ENCODE measurements at places on chromosomes 2 and 18.

DNA sequence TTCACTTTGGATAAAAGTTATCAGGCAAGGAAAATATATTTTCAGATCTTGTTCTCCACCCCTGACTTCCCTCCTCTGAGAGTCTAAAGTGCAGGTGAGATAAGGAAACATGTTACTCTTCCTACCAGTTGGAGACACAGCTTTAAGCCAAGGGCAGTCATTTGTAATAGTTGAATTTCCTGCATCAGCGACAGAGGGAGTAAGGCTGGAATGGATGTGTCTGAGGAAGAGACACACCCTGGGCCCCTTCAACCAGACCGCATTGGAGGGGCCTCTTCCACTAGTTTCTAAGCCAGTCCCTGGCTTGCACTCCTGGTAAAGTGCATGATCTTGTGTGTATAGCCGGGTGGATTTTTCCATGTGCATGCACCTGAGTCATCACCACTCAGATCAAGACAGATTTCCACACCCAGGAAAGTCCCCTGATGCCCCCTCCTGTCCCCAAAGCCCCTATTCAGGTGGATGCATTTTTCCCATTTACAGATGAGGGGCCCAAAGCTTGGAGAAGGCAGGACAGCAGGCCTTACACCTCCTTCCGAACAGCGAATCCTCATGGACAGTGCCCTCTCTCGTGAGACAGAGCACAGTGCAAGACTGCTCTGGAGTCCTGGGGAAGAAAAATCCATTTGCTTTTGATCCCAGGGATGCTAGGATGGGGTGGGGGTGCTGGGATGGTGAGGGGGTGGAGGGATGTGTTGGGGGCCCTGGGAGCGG lies 66.7 kb upstream of the SH3RF3 start:
- DNase-seq = no peak

- DNase-seq = no peak
Measured at GRCh38 chr2:67131257-67131609, 265.9 kb upstream of the ETAA1 start.

- DNase-seq = peak; percentile 17
Measured at GRCh38 chr2:11866358-11867335, 120.2 kb downstream of the LPIN1 start.

- DNase-seq = no peak
Measured at GRCh38 chr18:7234091-7234490, 3.2 kb downstream of the LRRC30 start.

DNA sequence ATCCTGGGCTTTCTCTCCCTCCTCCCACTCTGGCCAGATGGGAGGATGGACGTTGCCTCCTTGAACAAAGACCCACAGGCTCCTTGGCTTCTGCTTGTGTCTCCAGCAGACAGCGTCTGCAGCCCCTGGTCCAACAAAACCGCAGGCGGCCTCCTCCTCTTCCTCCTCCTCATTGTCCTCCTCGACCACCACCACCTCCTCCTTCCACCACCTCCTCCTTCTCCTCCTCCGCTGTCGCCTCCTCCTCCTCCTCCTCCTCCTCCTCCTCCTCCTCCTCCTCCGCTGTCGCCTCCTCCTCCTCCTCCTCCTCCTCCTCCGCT lies 45.7 kb upstream of the ALPP start:
- DNase-seq = no peak

GRCh38 chr2:144421606-144422510 lies 98.1 kb downstream of the ZEB2 start:
- DNase-seq = no peak

DNA sequence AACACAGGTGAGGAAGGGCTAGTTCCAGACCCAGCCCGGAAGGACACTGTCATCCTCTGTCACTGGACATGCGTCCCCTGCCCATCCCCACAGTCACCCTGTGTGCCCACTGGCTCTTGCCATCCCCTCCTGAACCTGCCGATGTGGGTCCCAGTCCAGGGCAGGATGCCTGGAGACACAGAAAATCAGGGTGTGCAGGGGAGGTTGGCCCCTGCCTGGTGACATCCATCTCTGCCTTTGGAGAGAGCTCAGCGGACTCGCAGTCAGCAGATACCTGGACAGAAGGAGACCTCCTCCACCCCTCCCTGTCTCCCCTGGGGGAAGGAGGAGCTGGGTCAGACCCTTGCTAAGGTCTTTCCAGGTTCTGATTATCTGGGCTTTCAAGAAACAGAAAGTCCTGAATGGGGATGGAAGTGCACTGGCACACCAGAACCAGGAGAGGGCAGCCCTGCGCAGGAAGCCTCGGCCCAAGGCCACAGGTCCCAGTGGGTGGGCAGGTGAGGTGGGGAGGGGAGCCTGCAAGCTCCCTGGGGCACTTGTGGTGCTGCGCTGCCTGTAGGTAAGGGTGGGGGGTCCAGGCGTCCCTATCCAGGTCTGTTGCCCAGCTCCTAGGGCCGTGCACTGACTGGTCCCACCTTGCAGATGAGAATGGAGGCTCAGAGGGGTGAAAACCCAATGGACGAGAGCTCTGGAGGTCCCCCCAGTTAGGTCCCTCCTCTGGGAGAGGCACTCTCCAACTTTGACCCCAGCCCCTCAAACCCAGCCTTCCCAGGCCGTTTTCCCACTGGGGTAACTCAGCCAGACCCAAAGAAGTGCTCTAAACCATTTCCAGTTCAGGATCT lies 9.7 kb upstream of the OTOS start:
- DNase-seq = no peak
